ENCODE measurements at places on chromosomes 2 and 18.
A peak's percentile ranks its signal among the peaks of the same experiment; 100 is the strongest.

- DNase-seq = no peak
These were observed 14.5 kb downstream of the SH3RF3 start for GRCh38 chr2:109143214-109144187.

DNA sequence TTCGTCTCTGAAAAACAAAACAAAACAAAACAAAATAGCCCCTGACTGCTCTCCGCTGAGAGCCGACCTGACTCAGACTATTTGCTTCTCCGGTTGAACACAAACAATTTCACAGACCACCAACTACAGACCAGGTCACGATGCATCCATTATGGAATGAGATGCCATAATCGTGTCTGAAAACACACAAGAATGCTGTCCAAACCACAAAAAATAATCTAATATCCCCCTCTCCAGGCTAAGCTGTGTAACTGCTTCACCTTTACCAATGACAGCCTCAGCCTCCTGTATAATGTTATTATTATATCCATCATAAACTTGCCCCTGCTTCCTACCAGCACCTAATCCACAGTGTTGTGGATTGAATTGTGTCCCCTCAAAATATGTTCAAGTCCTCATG is 114.7 kb downstream of the DNAH6 start:
- peak; percentile 60 for DNase-seq

DNA sequence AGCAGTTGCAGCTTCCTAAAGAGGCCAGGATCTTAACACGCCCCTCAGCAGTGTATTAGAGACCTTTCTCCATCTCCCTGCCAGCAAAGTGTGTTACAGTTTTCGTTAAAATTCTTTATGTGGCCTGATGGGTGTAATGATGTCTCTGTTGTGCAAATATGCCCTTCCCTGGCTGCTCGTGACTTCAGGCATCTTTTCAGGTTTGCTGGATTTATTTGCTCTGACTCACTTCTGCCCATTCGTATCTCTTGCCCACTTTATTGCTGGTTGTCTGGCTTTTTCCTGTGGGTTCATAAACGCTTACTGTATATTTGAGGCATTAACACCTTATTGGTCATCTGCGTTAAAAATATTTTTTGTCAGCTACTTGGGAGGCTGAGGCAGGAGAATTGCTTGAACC is 134.5 kb downstream of the ASB1 start:
- no peak for DNase-seq

DNA sequence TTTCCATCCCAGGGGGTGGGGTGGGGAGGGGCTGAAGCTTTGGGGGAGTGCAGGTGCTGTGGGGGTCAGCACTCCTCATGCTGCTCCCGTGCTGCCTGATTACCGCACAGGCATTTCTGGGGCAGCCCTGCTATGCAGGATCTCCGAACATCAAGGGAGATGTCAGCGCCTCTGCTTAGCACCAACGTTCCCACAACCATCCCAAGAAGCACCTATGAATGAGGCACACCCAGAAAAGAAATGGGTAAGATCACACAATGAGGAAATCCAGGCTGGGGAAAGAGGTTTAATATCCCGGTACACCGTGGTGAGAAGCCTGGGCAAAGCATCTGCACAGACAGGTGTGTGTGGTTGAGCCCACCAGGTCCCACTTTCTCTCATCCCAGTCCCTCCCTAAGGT is 17.5 kb downstream of the GAREM2 start:
- no peak for DNase-seq

GRCh38 chr2:151070253-151070652 is 191.4 kb downstream of the RBM43 start:
- DNase-seq = no peak

DNA sequence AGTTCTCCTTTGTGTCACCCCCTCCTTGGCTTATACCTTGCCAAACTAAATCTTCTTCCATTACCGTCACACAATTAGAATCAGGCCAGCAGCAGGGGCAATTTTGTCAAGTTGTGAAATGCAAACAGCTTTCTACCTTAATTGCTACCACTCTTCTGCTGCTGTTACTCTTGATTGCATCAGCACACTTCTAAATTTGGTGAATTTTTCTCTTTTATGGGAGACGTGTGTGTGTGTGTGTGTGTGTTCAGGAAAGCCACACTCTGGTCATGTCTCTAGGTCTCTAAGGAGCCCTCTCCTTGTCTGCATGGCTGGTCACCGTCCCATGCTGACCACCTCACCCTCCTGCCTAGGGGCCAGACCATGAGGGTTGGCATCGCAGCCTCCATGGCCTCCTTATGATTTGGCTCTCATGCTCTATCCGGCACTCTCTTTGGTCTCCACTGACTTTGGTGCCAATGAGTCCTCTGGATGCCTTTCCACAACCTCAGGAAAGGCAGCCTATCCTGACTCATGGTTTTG is 87.7 kb downstream of the GATA6 start:
- peak; percentile 29 for DNase-seq

DNA sequence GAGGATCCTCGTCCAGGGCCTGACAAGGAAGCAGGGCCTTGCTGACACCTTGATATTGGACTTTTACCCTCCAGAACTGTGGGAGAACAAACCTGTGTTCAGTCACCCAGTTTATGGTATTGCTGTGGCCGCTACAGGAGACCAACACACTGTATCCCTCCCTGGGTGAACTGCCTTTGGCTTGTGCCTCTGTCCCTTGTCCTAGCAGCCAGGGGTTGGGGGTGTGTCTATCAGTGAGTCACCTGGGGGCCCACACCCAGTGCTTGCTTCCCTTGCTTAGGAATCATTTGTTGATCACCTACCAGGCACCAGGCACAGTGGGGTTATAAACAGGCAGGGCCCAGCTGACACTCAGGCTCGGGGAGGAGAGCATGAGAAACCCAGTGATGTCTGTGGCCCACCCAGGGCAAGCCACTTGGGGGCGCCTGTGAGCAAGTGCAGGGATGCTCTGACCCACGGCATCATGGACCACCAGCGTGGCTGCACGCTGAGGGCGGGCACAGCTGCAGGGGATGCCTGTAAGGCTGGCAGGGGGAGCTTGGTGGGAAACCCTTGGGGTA is 17.1 kb downstream of the TMEM185B start:
- peak; percentile 46 for DNase-seq

DNA sequence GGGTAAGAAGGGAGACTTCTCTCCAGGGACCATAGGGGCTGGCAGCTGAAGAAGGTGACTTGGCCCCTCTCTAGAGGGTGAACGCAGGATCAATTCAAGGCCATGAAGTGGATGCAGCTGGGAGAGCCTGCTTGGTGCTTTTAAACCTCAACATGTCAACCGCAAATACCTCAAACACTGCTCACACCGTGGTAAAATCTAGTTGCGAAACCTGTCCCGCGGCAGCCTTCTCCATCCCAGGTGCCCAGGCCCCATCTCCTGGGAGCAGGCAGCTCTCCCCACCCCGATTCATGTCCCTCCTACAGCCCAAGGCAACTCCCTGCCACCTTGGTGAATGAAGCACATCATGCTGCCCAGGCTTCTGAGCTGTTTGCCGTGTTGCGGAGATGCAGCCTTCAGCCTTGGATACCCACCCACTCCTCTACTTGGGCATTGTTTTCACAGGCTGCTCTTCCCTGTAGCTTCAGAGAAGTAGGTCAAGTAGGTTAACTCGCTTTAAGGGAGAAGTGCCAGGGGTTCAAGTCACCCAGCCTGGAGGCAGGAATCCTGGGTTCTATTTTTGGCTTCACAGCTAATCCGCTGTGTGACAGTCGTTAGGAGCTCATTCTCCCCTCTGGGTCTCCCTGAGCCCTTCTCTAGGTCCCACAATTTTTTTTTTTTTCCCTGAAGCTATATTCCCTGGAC is 6.2 kb upstream of the EFR3B start:
- DNase-seq = no peak

DNA sequence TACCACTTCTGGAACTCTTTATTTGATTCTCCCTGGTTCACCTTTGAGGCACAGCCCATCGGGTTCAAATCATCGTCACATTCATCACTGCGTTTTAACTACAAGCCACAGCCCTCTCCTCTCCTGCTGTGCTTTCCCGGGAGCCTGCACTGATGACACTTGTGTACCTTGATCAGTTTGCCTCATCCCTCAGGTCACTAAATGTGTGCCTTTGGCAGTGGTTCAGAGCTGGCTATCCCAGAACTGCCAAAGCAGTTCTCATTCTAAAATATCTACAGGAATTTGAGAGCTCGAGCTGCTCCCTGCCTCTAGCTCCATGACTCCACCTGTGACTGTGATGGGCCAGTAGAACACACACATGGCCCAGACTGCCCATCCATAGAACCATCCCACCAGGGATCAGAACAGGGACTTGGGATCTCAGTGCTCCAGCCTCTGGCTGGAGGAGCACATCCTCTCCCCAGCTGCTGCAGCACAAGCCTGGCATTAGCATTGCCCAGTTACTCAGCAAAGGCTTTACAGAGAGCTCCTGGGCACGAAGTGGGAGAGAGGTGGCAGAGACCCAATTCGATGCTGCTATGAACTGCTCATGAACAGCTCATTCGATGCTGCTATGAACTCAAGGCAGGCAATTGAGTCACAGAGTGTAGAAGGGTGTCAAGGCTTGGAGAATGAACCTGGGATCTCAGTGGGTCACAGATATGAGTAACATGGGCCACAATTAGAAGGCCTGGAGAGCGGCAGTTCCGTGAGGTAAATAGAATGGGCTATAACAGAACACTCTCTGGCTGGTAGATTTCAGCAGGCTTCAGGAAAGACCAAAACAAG is 41.9 kb downstream of the EVA1A start:
- no peak for DNase-seq

Data from Caco-2 (cell line).